ENCODE measurements at places on chromosomes 5 and 9.

- H3K27ac ChIP-seq: no peak overlapping the region
- H3K27me3 ChIP-seq: peaks cover 3% of the 10 kb centered on the region
- H3K36me3 ChIP-seq: no peaks in the 10 kb centered on the region
- DNase-seq: peak; percentile 39
- peak overlapping the region; percentile 59 for H3K4me3 ChIP-seq
- peaks cover 24% of the 10 kb centered on the region for H3K4me1 ChIP-seq
Measured at GRCh38 chr5:72108202-72109061, 1.2 kb downstream of the MAP1B start.

GRCh38 chr5:106080535-106080934, 1590.2 kb downstream of the EFNA5 start:
- H3K27me3 ChIP-seq: no peaks in the 10 kb centered on the region
- no peaks in the 10 kb centered on the region for H3K4me1 ChIP-seq
- no peak for DNase-seq
- H3K36me3 ChIP-seq: no peaks in the 10 kb centered on the region

DNA sequence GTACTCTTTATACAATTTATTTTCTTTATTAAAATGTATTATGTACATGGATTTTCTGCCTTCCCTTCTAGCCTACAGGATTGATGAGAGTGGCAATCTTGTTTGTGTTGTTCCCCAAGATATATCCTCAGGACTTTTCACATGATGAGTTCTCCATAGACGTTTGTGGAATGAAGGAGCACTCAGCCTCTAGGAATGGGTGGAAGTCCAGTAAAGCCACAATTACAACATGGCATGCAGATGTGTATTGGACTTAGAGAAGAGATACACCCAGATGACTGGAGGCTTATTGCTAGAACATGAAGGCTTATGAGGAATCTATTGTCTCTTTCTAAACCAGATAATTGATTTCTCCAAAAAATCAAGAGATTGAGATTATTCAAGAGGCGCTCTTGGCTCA, 8.2 kb upstream of the DOCK2 start:
- no peak for DNase-seq
- H3K27me3 ChIP-seq: no peaks in the 10 kb centered on the region
- no peaks in the 10 kb centered on the region for H3K4me1 ChIP-seq
- no peaks in the 10 kb centered on the region for H3K36me3 ChIP-seq

DNA sequence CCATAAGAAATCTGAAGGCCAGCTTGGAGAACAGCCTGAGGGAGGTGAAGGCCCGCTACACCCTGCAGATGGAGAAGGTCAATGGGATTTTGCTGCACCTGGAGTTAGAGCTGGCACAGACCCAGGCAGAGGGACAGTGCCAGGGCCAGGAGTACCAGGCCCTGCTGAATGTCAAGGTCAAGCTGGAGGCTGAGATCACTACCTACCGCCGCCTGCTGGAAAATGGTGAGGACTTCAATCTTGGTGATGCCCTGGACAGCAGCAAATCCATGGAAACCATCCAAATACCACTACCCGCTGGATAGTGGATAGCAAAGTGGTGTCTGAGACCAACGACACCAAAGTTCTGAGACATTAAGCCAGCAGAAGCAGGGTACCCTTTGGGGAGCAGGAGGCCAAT, 100.5 kb upstream of the MAN2A1 start:
- H3K36me3 ChIP-seq: no peaks in the 10 kb centered on the region
- DNase-seq: no peak
- H3K27me3 ChIP-seq: no peaks in the 10 kb centered on the region

DNA sequence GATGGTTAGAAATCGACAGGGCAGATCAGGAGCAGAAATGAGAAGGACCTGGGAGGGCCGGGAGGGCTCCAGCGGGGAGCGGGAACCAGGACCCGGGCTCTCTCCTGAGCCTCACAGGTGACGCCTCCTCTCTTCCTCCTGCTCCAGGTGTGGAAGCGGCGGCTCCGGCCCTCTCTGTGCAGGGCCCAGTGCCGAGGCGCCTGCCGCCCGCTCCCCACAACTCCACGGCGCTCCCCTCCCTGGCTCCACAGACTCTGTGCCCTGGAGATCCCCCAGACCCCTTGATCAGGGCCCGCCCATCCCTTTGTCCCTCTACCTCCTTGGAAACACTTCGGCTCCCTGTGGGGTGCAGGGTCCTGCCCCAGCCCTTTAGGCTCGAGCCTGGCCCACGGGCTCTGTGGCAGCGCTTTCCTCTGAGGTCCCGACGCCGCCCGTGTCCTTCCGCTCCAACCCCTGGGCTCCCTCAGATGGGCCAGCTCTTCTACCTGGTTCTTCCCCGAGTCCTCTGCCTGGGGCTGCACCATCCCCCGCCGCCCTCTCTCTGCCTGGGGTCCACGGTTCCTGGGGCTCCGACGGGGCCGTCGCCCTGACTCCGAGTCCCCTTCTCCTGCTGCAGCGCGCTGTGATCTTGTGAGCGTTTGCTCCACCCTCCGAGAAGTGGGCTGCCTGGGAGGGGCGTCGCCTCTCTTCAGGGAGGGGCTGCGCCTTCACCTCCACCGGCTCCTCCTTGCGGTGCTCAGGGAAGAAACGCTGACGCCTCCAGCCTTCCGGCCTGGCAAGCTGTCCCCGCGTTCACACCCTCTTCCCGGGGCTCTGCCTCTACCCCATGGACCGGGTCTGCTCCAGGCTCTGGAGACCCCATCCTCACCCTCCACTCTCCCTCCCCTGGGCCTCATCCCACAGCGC, 22.4 kb upstream of the SLC6A3 start:
- H3K4me1 ChIP-seq: peaks cover 7% of the 10 kb centered on the region
- H3K36me3 ChIP-seq: peaks cover 2% of the 10 kb centered on the region
- DNase-seq: no peak
- H3K27ac ChIP-seq: no peak overlapping the region
- H3K27me3 ChIP-seq: no peaks in the 10 kb centered on the region
- no peak overlapping the region for H3K4me3 ChIP-seq

DNA sequence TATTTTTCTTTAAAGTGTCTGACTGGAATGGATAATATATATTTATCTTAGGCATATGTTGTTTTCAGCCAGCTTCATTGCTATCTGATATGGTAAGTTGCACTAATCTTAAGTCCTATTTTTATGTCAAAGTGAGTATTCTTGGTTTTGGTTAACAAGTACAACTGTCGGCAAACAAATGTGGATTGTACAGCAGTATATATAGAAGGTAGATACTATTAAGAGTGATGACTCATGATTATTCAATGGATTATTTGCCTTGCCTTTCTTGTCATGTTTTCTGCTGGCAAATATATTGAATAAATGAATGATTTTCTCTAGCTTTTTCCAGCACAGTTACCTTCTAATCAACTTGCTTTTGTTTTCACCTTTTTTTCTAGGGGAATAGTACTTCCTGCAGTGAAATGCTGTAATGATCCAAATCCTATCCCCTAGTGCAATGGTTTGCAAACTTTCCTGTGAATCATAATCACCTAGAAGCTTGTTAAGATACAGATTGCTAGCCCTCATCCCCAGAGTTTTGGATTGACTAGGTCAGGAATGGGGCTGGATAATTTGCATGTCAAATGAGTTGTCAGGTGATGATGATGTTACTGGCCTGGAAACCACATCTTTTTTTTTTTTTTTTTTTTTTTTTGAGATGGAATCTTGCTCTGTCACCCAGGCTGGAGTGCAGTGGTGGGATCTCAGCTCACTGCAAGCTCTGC, 60.8 kb upstream of the ARRDC3 start:
- peaks cover 2% of the 10 kb centered on the region for H3K4me1 ChIP-seq
- H3K27ac ChIP-seq: no peak overlapping the region
- no peaks in the 10 kb centered on the region for H3K36me3 ChIP-seq
- no peaks in the 10 kb centered on the region for H3K27me3 ChIP-seq

GRCh38 chr5:141757402-141757801, 75.4 kb upstream of the ARAP3 start:
- no peaks in the 10 kb centered on the region for H3K36me3 ChIP-seq
- no peaks in the 10 kb centered on the region for H3K4me1 ChIP-seq
- H3K27ac ChIP-seq: no peak overlapping the region
- no peak overlapping the region for H3K4me3 ChIP-seq
- no peak for DNase-seq

DNA sequence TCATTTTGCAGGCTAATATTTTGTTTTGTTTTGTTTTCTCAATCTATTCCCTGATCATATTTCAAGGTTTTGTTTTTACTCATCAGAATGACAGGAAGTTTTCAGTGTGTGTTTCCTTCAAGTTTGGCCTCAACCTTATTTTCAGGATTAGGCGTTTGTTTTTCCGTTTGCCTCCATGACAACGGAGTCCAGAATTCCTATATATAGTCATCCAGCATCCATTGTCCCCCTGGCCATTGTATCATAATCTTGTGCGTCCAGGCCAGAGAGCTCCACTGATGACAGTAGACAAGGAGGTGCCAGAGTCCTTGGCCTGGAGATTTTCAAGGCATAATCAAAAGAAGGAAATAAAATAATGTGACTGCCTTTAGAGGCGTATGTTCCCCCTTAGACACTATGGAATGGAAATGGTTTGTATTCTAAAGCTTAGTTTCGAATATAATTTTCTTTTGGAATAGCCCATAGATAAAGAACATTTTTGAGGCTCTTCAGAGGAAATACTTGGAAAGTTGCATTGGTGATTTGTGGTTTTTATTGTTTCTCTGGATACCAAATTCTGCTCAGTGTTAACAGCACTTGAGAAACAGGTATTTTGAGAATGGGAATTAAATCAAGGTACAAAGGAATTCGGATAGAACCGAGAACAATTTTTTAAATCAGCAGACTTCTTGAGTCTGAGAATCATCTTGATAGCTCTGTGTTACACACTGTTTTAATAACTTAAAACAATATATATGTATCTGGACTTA, 99.8 kb downstream of the ZNF462 start:
- DNase-seq: no peak
- H3K4me3 ChIP-seq: no peak overlapping the region
- H3K4me1 ChIP-seq: no peaks in the 10 kb centered on the region
- peak overlapping the region; percentile 30 for H3K27ac ChIP-seq
- H3K36me3 ChIP-seq: no peaks in the 10 kb centered on the region

DNA sequence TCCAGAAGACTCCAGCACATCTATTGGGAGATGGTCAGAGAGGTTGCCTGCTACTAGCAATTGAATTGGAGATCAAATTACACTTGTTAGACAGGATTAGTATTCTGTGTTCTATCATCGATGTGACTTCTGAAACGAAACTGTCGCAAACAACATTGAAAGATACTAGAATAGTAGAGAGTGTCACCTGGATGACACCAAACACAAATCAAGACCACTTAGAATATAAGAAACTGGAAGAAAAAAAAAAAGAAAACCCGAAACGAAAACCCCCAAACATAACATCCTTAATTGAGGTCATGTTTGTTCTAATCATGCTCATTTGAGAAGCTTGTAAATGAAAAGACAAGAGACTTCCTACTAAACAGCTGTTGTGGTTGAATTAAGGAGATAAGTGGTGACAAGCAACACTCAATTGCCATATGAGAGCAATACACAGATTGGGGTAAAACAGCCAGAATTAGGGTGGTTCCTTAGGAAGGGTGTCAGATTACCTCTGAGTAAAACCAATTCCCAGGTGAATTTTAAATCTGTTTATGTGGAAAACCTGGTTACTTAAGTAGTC, 97.6 kb downstream of the BASP1 start:
- H3K27ac ChIP-seq: no peak overlapping the region
- no peaks in the 10 kb centered on the region for H3K4me1 ChIP-seq
- no peak for DNase-seq
- no peak overlapping the region for H3K4me3 ChIP-seq

DNA sequence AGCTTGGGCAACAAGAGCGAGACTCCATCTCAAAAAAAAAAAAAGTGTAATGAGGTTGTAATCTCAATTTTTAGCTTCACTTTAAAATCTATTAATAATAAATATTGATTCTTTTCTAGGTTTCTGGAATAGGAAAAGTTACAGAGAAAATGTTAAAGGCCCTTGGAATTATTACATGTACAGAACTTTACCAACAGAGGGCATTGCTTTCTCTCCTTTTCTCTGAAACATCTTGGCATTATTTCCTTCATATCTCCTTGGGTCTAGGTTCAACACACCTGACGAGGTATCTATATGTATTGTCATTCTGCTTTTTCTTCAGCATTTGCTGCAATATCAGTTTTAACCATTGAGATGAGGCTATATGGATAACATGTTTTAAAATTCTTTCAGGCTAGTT, 26.6 kb upstream of the ANKDD1B start:
- peaks cover 2% of the 10 kb centered on the region for H3K36me3 ChIP-seq
- no peak for DNase-seq
- H3K27me3 ChIP-seq: no peaks in the 10 kb centered on the region

- no peak for DNase-seq
- no peak overlapping the region for H3K4me3 ChIP-seq
- H3K27me3 ChIP-seq: no peaks in the 10 kb centered on the region
- no peaks in the 10 kb centered on the region for H3K36me3 ChIP-seq
Measured at GRCh38 chr5:14644623-14645237, 19.8 kb upstream of the OTULIN start.

DNA sequence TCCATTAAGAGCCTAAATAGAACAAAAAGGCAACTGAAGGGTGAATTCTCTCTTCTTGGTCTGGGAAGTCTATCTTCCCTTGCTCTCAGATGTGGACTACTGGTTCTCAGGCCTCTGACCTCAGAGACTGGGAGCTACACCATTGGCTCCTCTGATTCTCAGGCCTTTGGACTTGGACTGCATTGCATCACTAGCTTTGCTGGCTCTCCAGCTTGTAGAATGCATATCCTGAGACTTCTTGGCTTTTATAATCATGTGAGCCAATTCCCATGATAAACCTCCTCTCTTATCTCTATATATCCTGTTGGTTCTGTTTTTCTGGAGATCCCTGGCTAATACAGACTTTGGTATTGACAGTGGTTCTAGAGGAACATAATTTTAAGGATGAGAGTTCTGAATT, 89.8 kb downstream of the PSAT1 start:
- DNase-seq: no peak
- H3K27ac ChIP-seq: no peak overlapping the region
- no peak overlapping the region for H3K4me3 ChIP-seq
- H3K4me1 ChIP-seq: no peaks in the 10 kb centered on the region
- no peaks in the 10 kb centered on the region for H3K36me3 ChIP-seq
- no peaks in the 10 kb centered on the region for H3K27me3 ChIP-seq

DNA sequence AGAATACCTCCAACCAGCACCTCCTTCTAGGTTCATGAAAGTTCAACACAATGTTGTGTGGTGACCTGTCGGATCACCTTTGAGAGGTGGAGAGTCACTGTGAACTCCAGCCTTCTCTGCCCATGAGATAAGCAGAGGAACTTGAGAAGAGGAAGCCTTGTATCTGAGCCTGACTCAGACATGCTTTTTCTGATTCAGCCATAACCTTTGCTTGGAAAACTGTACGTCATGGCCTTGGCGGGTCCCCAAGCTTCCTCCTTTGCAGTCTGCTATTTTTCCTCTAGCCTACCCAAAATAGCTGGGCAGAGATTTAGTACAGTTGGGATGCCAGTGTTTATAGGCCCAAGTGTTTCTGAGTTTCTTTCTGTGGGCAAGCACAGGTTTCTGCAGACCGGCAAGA, 274.7 kb downstream of the CETN3 start:
- no peaks in the 10 kb centered on the region for H3K4me1 ChIP-seq
- DNase-seq: no peak
- H3K27ac ChIP-seq: no peak overlapping the region
- H3K36me3 ChIP-seq: no peaks in the 10 kb centered on the region
- no peak overlapping the region for H3K4me3 ChIP-seq

DNA sequence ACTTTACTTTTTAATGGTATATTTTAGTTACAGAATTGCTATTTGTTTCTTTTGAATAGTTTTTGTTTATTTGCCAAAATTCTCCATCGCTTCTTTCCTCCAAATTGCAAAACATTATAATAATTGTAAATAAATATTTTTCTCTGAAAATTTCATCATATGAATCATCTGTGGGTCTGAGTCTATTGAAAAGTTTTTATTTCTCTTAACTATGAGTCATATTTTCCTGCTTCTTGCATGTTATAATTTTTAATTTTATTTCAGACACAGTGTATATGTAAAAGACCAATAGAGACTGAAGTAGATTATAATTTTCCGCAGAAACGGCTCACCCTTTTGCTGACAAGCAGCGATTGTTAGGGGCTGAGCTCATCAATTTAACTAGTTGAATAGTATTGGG, 279.1 kb upstream of the IL12B start:
- no peak overlapping the region for H3K27ac ChIP-seq
- H3K36me3 ChIP-seq: no peaks in the 10 kb centered on the region
- no peaks in the 10 kb centered on the region for H3K4me1 ChIP-seq
- DNase-seq: no peak
